GM04503 (cell line): ENCODE measurements at places on chromosomes 16 and 17.

- DNase-seq: no peak
Measured at GRCh38 chr16:81562926-81563325, 118.3 kb downstream of the CMIP start.

GRCh38 chr17:80223142-80223815 lies 3.1 kb downstream of the SLC26A11 start:
- DNase-seq: no peak

- DNase-seq: no peak
Measured at GRCh38 chr17:66406701-66407644, 104.6 kb downstream of the PRKCA start.

- no peak for DNase-seq
Measured at GRCh38 chr16:53131363-53132071, 76.7 kb downstream of the CHD9 start.

- DNase-seq: no peak
Measured at GRCh38 chr16:9761870-9762269, 420.4 kb downstream of the GRIN2A start.

GRCh38 chr17:66495035-66495434 lies 192.6 kb downstream of the PRKCA start:
- DNase-seq: no peak
